Activated CD4-positive, alpha-beta T cell treated with anti-CD3 and anti-CD28 coated beads for 24 hours (primary cell): ENCODE measurements at places on chromosomes 7 and 10.

- no peak for DNase-seq
Observed at GRCh38 chr10:24039897-24040296, 169.0 kb upstream of the KIAA1217 start.

DNA sequence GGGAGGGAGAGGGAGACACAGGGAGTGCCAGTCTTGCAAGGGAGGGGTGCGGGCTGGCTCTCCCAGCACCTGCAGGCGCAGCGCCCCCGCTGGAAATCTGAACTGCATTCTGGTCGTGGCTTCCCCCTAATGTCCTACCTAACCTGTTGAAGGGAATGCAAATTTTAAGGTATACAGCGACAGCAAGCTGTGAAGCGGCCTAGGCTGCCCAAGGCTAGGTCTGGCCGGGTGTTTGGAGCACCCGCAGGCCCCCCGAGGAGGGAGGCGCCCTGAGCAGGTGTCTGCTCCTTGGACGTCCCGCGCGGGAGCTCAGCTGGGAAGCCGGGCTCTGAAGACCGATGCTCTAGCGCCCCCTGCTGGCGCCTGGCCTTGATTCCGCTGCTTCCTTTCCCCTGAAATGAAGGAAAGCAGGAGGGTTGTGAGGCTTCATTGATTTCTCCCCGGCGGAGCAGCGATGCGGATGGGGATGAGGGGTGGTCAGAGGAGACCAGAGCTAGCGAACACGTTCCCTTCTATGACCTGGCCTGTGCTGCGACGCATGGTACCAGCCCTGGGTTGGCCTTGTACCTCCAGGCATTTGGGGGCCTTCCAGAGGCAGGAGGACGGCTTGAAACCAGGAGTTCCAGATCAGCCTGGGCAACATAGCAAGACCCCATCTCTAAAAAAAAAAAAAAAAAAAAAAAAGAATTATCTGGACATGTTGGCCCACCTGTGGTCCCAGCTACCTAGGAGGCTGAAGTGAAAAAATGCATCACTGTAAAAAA is 601.3 kb downstream of the GALNT17 start:
- peak; percentile 46 for DNase-seq

- DNase-seq = no peak
Observed at GRCh38 chr10:117805139-117805538, 241.6 kb downstream of the RAB11FIP2 start.

DNA sequence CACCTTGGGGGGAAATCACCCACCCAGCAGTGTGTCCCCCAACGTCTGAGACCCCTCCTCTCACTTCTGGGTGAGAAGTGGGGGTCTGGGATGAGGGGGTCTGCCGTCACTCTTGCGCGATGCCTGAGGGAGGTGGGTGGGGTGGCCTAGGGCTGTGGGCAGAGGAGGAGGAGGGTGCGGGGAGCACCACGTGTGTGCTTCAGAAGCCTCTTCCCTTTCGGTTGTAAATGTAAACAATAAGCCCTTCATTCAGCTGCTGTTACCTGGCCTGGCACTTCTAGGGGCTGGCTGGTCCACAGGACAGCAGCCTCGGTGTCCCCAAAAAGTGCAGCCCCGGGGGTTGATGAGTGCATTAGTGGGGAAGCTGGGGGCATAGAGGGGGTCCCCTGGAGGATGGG is 1.3 kb downstream of the CLIP2 start:
- DNase-seq = no peak

GRCh38 chr7:16021851-16022250 is 335.4 kb upstream of the MEOX2 start:
- DNase-seq = no peak

GRCh38 chr7:38112075-38112474 is 66.0 kb upstream of the STARD3NL start:
- DNase-seq = no peak

- no peak for DNase-seq
Observed at GRCh38 chr7:48085433-48085791, 3.7 kb upstream of the UPP1 start.

- DNase-seq = no peak
Observed at GRCh38 chr10:13922586-13922985, 335.8 kb downstream of the PRPF18 start.

- DNase-seq = no peak
Observed at GRCh38 chr10:108812296-108812695, 1111.0 kb downstream of the XPNPEP1 start.

GRCh38 chr10:123878666-123879303 is 12.8 kb downstream of the CPXM2 start:
- DNase-seq = no peak

DNA sequence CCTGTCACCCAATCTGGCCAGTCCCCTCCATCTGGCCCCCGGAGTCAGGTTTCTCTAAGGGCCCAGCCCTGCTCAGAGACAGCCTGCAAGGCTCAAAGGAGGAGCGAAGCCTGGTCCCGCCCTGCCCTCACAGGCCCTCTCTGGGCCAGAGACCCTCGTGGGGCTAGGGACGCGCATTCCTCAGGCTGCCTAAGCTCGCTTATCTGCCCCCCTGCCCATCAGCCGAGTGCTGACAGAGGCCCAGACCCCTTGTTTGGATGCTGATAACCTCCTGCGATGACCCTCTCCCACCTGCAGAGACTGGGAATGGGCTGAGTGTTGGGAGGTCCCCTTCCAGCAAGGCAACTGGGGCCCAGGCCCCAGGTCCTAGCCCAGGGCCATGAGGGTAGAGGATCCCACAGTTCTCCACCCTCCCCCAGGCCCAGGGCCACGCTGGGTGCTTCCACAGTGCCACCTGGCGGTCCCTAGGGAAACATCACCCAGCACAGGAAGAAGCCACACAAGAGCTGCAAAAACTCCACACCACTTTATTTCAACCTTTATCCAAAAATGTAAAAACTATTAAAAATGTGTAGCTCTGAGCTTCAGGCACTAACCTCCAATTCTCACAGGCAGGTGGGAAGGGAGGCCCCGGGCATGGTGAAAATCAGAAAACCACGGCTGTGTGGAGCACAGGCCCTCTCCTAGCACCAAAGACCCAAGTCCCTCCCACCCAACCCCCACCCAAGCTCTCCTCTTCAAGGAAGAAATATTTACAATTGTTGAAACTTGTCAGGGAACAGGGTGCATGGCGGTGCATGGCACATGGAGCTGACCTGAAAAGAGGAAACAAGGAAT is 2.2 kb downstream of the NPM3 start:
- peak; percentile 69 for DNase-seq

DNA sequence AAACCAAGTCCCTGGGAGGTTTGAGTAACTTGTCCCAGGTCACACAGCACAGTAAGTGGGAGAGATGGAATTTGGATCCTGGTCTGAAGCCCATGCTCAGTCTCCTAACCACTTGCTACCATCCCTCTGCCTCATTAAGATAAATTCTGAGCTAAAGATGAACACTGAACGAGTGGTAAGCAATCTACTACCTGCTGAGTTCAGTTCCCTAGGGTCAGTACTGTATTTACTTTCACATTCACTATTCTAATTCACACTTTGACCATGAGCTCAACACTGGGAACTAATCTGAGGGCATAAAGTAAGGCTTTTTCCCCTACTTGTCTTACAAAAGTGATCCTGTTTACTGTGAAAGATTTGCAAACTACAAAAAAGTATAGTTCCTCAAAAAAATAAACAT is 2.4 kb downstream of the UROS start:
- no peak for DNase-seq

DNA sequence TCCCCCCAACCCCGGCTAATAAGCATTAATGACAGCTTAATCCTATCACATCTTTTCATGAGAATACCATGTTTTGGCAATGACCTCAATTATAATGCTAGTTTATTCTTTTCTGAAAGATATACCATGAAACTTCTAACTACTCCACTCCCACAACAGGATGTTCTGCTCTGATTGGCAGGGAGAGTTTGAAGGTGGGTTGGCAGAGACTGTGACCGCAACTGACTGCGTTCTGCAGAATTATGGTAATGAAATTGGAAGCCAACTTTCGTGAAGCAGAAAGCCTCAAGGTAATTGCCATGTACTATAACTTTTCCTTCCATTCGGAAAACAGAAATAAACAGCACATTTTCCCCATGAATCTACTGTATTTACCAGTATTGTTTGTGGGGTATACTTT is 288.2 kb upstream of the SEMA3D start:
- DNase-seq = no peak

GRCh38 chr7:10855583-10855982 is 118.1 kb upstream of the PHF14 start:
- DNase-seq = no peak

- DNase-seq = no peak
Observed at GRCh38 chr10:70782746-70783680, 2.2 kb downstream of the TBATA start.

- no peak for DNase-seq
Observed at GRCh38 chr10:43380610-43381222, 9.3 kb downstream of the FXYD4 start.

DNA sequence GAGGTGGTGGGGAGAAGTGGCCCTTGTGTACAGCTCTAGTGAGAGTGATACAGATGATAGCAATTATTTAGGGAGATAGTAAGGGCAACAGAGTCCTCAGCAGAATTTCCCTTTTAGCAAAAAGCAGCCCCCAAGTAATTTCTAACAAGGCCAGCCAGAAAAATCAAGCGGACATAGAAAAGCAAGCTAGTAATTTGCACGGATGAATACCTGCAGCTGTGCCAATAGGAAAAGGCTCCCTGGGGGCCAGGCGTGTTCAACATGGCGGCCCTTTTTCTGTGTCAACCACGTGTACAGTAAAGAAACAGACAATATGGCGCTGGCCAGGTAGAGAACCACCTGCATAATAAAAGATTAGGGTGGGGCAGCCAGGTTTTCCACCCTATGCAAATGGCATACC is 7.4 kb downstream of the MCM10 start:
- DNase-seq = no peak

- no peak for DNase-seq
Observed at GRCh38 chr10:122354383-122354782, 20.1 kb upstream of the PLEKHA1 start.

DNA sequence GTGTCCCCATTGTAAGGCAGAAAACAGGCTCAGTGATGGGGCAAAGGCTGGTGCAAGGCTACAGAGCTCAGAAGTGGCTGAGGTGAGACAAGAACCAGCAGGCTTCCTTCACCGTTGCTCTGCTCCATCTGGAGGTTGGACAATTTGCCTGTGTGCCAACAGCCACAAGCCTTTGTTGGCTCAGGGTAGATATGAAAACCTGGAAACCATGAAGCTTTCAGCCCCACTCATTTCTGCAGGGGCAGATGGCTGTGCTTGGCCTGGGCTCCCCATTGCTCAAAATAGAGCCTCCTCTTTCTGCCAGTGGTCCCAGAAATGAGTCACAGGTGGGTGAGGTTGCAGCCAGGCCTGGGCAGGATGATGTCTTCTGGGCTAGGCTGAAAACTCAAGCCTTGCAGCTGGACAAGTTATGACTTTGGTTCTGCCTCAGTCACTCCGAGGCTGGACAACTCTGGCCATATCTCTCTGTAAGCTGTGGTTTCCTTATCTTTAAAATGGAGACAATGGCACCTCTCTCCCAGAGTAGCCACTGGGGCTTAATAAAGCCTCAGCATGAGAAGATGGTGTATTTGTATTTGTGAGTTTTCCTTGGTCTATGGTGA is 12.2 kb upstream of the ZNF273 start:
- no peak for DNase-seq

- no peak for DNase-seq
Observed at GRCh38 chr7:140232957-140233917, 56.5 kb upstream of the KDM7A start.

GRCh38 chr7:86995052-86995725 is 64.3 kb downstream of the ELAPOR2 start:
- DNase-seq = no peak

GRCh38 chr7:26690135-26690805 is 174.1 kb downstream of the SKAP2 start:
- no peak for DNase-seq

DNA sequence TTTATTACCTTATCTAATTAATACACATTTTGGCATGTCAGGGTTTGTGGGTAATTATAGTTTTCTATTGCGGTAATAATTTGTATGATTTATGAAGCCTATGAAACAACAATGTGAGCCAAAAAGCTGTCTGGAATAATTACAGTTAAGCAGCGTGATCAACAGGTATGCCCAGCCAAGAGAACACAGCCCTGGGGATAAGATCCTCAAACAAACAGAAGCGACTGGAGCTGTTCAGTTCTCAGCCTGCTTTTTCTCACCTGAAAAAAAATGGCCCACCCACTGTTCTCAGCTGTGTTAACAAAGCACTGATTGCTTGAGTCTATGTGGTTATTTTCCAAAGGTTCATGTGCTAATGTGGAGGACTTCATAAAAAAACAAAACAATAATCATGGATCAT is 855.8 kb downstream of the GATA3 start:
- DNase-seq = no peak

- no peak for DNase-seq
Observed at GRCh38 chr10:48657416-48657815, 27.3 kb upstream of the WDFY4 start.

DNA sequence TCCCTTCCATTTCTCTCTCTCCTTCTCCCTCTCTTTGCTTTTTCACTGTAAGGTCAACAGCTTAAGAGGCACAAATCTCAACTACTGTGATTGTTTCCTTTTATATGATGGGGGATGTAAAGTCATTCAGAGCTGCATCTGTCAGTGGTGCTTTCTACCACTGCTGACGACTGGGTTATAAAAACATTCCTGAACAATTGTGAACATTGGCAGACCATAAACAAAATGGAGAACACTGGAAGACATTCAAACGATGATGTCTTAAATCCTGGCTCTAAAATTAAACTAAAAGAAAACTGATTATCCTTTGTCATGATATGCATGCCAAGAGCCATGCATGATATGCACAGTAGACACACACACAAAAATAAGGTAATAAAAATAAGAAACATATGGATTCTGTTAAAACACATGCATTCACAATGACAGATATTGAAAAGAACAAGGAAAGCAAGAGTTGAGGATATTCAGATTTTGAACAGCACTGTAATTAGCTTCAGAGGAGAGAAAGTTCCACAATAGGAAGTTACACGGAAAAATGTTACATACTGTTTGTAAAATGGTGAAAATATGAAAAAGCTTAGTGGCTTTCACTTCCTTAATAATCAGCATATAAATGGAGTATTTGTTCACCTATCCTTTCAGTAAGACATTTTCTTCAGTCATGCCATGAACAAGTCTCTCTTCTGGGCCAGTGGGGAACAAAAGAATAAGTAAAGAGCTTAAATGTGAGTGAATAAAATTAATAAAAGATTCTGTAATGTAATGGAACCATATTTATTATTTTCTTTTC is 89.2 kb downstream of the RNLS start:
- DNase-seq = no peak
